ENCODE measurements at places on chromosomes 1 and 21.

GRCh38 chr1:30149226-30149625 lies 574.2 kb downstream of the MATN1 start:
- DNase-seq, result no peak

- no peak for DNase-seq
Measured at GRCh38 chr1:208834381-208835096, 590.4 kb upstream of the PLXNA2 start.

DNA sequence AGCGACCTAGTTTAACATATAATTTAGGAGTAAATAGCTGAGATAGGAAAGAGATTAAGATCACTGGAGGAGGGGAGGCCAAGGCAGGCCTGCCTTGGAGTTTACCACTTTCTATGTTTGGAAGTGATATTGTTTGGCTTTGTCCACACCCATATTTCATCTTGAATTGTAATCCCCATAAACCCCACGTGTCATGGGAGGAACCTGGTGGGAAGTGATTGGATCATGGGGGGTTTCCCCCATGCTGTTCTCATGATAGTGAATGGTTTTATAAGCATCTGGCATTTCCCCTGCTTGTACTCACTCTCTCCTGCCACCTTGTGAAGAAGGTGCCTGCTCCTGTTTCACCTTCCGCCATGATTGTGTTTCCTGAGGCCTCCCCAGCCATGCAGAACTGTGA lies 58.3 kb upstream of the ARTN start:
- DNase-seq, result no peak

GRCh38 chr1:216721062-216721461 lies 2.2 kb downstream of the ESRRG start:
- no peak for DNase-seq

- DNase-seq, result peak; percentile 87
Measured at GRCh38 chr1:48469616-48470480, 2.2 kb downstream of the SPATA6 start.

DNA sequence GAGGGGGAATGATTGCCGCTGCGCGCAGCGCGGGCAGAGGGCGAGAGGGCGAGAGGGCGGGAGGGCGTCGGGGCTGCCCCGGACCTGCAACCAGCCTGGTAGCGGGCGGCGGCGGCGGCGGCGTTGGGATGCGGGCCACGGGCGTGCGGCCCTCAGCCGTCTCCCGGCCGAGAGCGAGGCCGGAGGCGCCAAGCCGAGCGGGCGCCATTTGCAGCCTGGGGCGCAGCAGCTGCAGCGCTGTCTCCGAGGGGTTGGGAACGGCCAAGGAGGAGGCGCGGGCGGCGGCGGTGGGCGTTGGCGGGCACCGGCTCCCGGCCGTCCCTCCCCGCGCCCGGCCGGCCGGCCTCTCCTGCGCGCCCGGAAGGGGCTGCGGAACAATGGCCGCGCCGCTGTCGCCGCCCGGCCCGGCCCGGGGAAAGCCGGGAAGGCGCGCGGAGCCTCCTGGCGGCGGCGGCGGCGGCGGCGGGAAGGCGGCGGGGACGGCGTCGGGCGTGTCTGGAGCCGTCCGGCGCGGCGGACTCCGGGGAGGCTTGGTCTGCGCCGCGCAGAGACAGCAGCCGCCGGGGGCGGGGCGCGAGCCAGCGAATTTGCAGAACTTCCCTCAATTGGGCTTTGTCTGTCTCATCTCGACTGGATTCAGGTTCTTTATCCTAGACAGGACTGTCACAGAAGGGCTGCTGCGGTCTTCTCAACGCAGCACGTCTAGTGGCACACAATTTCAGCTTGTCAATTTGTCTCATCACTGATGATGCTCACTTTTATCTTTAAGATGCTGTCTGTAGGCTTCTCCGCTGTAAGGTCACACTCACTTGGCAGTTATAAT lies 35.7 kb downstream of the ZBTB8B start:
- peak; percentile 88 for DNase-seq

DNA sequence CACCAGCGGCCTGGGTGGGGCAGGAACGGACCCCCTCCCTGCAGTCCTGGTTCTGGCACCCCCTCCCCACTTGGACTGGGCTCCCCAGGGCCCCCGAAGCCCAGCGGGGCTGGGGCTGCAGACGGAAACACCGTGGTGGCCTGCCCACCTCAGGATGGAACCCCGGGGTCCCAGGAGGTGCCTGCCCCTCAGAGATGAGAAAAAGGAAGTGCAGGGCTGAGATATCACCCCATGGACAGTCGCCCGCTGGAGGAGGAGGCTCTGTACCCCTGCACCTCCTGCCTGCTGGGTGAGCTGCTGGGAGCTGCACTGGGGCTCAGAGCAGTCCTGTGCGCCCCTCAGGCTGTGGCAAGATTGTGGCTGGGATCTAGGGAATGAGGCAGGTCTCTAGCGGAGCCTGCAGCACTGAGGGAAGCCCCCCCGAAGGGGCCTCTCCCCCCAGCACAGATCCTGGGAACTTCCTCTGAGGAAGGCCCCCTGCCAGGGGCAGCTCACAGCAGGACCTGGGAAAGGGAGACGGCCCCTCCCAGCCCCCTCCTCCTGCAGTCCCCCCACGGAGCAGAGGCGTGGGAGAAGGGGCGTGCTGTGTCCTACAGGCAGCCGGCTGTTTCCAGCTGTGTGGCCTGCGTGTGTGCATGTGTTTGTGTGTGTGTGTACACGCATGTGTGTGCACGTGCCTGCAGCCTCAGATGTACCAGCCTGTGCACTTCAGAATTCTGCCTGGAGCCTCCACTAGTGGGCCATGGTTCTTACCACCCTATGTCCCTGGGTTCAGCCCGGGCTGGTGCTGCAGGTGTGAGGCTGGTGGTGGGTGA lies 6.9 kb downstream of the AGRN start:
- no peak for DNase-seq

DNA sequence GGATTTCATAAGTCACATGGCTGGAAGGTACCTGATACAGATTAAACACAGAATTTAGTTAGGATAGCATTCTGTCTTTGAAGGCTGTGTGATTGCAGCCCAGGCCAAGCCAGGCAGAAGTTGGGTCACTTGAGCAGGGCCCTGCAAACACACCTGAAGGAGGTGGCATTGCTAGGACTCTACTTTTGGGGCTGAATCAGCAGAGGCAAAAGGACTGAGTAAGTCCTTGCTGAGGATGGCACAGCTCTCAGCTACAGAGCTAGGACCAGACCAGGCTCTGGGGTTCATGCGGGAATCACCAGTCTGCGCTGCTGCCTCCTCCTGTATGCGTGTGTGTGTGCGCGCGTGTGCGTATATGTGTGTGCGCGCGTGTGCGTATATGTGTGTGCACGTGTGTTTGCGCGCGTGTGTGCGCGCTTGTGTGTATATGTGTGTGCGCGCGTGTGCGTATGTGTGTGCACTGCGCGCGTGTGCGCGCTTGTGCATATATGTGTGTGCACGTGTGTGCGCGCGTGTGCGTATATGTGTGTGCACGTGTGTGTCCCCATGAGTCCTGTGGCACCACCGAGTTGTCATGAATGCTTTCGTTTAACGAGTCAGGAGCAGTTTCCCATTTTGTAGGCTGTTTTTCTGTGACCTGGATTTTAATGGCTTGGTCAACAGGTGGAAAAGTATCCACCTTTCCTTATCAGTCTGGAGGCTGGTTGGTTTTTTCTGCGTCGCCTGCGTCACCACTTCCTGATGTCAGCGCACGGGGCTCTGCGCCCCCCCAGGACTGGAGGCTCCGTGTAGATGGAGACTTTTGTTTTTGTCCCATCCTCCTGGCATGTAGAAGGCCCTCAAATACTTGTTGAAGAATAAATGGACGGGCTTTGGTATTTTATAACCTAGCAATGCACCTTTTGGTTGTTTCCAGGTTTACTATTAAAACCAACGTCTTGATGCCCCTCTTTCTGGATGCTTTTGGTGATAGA lies 34.7 kb downstream of the ADARB1 start:
- DNase-seq, result no peak

DNA sequence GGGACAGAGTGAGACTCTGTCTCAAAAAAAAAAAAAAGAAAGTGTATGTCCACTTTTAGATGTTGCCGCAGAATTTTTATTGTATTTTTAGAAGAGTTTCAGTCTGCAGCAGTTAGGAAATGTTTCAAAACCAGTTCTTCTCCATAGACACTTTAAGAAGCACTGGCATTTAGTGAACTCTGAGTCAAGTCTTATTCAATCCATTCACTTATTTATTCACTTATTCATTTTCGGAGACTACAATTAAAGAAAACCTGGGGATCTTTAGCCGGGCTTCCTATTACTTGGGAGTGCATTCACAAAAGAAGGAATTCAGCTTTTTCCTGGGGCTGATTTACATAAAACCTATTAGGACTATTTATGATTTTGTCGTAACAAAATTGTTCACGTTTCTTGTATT lies 12.3 kb downstream of the RCAN3 start:
- DNase-seq, result no peak

- no peak for DNase-seq
Measured at GRCh38 chr1:111541721-111542120, 38.3 kb upstream of the ADORA3 start.

DNA sequence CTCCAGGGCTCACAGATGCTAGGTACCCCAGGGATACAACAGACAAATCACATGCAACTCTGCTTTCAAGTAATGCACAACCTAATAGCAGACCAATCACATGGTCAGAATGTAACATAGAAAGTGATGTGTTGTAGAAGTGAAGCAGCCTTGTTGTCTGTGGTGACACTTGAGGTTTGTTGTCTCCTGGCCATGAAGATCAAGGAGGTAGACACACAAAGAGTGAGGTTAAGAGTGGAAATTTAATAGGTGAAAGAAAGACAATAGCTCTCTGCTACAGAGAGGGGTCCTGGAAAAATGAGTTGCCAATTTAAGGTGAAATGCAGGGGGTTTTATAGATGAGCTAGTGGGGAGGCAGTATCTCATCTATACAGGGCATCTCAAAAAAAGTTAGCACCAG lies 2.5 kb upstream of the TMEM9 start:
- DNase-seq, result no peak

DNA sequence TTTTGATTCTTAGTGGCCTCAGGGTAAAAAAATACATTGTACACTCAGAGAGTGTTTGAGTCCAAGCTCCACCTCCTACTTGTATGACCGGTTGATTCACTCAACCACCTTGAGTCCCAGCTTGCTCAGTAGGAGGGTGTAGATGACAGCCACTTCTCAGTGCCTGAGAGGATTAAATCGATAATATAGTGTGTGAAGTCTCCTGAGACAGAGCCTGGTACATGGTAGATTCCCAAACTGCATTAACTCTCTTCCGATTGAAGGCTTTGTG lies 38.4 kb downstream of the NCMAP start:
- no peak for DNase-seq

- no peak for DNase-seq
Measured at GRCh38 chr1:3928586-3928985, 28.5 kb upstream of the C1orf174 start.

- no peak for DNase-seq
Measured at GRCh38 chr1:153087652-153088051, 6.7 kb downstream of the SPRR2E start.

- no peak for DNase-seq
Measured at GRCh38 chr1:167135281-167135840, 41.5 kb downstream of the STYXL2 start.

- DNase-seq, result no peak
Measured at GRCh38 chr1:94244816-94245215, 7.4 kb upstream of the ARHGAP29 start.

DNA sequence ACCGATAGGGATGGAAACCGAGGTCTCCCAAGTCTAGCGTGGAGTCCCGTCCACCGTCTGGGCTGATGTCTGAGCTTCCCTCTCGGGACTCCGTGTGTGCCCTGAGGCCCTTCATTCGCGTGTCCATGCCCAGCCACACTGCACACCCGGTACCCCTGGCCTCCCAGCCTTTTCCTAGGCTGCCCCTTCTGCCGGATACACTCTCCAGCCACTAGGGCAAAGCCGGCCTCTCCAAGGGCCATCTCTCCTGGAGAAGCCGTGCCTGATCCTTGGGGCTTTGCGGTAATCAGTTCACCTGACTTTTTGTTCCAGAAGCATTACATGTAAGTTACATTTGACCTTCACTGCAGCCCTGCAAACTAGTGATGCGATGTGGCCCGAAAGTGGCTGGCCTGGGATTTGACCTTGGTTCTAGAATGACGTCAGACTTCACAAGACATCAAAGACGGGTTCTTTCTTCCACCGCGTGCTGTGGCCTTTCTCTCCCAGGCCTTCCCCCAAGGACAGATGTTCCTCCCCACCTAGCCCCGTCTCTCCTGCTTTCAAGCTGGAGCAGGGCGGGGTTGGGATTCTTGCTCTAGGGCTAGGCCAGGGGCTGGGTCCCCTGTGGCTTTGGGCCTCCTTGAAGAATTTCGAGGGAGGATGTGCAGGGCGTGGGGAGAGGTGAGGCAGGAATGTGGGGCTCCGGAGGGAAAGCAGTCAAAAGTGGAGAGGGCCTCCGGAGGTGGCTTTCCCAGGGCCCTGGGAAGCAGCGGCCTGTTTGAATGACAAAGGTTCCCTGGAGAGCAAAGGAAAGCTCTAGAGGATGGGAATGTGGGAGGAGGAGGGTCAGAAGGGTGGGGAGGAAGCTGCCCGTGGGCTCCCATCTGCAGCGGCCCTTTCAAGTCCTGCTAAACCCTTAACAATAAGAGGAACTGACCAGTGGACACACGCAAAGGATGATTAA lies 49.7 kb upstream of the SLC2A1 start:
- no peak for DNase-seq

DNA sequence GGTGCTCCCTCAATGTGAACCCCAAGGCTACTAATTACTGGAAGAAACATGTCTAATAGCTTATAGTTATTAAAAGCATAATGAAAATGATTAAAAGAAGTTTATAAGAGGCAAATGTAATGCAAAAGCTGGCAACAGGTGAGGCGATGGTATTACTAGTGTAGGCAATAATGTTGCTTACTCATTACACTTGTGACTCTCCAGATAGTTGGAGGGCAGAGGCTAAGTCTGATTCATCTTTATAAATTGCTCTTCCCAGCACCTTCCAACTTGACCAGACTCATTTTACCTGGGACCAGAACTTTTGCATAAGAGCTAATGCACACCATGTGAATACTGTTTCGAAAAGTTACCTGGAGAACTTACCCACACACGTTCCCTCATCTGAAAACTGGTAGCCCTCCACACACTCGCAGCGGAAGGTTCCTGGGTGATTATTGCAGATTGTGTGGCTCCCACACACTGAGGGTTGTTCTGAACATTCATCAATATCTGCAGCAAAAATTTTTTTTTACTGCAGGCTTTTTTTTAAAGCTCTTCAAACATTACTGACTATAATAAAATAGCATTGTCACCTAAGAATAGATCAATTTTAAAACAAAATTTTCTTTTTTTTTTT lies 48.0 kb downstream of the NID1 start:
- no peak for DNase-seq

DNA sequence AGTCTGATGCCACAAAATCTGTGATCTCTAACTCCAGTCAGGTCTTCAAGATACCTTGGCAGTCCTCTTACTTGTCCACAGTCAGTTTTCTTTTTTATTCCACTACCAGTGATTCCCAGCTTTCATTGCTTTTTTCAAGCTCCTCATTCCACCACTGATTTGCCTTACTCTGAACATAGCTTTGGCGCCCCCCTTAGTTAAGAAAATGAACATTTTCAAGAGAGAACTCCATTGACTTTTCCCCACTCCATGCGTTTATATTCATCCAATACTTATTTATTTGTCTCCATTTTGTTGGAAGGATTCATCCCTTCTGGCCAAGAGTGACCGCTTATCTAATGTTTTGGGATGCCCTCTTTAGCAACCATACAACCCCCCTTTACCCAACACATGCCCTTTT lies 33.9 kb upstream of the IPO9 start:
- no peak for DNase-seq

GRCh38 chr21:34650861-34651431 lies 17.8 kb upstream of the CLIC6 start:
- DNase-seq, result no peak

GRCh38 chr1:17273096-17273495 lies 24.2 kb downstream of the PADI3 start:
- DNase-seq, result peak; percentile 59

Data from spleen (tissue), 13 donors.